ENCODE measurements at places on chromosomes 12 and 14. TPM values are rescaled to one million over a fixed set of nuclear protein-coding genes. Genes with fewer than 3 reads are reported as not detected.

Gene AQP6
- total RNA-seq: 0.21 TPM

Gene AJUBA
- 33.1 TPM for total RNA-seq

Gene MGP
- total RNA-seq: not detected

Gene CGRRF1
- 23.8 TPM for total RNA-seq

GRCh38 chr12:80364056-80364455, 80.0 kb upstream of the PTPRQ start:
- no peak for DNase-seq

- DNase-seq: no peak
Observed at GRCh38 chr12:82996168-82996812, 309.6 kb downstream of the TMTC2 start.
